ENCODE measurements at places on chromosomes 12 and 14. TPM values are rescaled to one million over a fixed set of nuclear protein-coding genes. Genes with fewer than 3 reads are reported as not detected.

Gene SELPLG
- total RNA-seq, result 0.58 TPM

Gene SDR9C7
- not detected for total RNA-seq

Gene SMCO3
- 0.12 TPM for total RNA-seq

Gene DIP2B
- total RNA-seq, result 29.6 TPM

Gene RNF31
- 77.5 TPM for total RNA-seq

Gene KRT6A
- total RNA-seq, result not detected

Gene TMED8
- total RNA-seq, result 8.9 TPM

Gene CRACR2A
- total RNA-seq, result 6.7 TPM

Gene DMAC2L
- total RNA-seq, result 9.6 TPM

Gene CLEC6A
- not detected for total RNA-seq

Measured in glomerular endothelial cell (primary cell).